ENCODE measurements at places on chromosomes 16 and 17.

DNA sequence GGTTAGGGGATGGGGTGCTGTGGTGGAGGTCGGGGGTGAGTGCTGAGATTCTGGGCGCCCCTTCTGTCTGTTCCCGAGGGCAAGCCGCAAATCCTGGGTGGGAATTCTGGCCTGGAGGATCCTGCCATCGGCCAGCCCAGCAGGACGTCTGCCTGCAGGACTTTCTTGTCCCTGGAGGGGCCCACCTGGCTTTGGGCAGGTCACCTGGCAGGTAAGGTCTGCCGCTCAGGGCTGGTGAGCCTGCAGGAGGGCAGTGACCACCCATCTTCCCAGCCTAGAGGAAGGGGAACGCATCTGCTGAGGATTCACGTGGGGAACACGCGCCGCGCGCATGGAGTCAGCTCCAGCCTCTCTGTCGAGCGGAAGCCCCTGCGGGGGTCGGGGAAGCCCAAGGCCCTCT lies 5.4 kb downstream of the RNF222 start:
- DNase-seq: no peak

- DNase-seq: no peak
These were observed 18.7 kb upstream of the SLC38A8 start for GRCh38 chr16:84061236-84061819.

DNA sequence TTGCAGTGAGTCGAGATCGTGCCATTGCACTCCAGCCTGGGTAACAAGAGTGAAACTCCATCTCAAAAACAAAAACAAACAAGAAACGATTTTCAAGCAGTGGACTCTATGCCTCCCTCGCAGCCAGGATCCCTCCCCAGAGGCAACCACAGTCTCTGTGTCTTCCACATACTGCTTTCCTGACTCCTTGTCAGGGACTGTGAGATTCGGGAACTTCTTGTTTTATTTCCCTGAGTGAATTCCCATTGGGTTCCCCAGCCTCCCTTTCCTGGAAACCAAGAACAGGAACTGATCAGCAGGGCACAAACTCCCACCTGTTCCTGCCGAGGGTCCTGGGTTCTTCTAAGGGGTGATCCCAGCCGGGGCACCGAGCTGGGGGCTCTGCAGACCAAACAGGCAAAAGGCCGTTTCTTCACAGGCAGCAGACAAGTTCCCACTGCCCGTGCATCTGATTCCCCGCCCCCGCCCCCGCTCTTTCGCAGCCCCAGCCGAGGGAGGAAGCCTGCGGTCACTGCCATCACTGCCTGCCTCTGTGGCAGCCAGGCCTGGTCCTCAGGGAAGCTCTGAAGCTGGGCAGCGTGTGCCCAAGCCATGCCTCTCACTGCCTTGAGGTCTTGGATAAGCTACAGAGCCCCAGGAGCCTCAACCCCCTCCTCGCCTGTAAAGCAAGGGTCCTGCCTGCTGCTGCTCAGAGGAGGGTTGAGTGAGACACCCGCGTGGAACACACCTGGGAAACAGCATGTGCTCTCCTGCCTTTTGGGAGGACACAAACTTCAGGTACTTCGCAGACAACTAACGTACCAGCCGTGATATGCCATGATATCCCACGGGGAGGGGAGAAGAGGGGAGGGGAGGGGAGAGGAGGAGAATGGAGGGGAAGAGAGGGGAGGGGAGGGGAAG lies 5.5 kb upstream of the PIEZO1 start:
- no peak for DNase-seq

DNA sequence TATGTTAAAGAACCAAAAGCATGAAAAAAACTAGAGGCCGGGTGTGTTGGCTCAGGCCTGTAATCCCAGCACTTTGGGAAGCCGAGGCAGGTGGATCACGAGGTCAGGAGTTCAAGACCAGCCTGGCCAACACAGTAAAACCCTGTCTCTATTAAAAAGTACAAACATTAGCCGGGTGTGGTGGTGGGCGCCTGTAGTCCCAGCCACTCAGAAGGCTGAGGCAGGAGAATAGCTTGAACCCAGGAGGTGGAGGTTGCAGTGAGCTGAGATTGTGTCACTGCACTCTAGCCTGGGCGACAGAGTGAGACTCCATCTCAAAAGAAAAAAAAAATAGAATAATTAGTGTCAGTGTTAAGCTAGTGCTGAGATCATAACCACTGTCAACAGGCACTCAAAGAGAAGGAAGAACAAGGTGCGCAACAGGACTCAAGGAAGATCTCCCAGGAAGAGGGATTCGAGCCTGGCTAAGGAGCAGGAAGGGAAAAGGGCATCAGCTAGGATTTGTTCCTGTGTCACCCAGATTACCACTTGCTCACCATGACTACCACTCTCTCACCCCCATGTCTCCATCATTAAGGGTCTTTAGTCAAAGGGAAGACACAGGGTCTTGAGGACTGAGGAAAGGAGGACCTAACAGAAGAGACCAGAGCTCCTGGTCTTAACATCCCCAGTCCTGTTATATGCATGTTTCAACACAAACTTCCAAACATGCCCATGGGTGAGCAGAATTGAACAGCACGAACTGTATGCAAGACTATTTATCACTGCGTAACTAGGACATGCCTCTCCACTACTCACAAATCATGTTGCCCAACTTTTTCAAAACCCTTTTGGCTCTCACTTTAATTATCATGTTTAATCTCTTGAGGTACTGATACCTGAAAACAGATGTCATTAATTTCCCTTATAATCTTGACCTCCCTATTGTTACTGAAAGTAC lies 88.3 kb upstream of the PLEKHM1 start:
- DNase-seq: no peak

GRCh38 chr16:12392585-12393091 lies 411.0 kb downstream of the CPPED1 start:
- DNase-seq: peak; percentile 3

GRCh38 chr16:2214719-2214968 lies at the start of gene PGP:
PGP (minus strand) TSS chr16:2214840; CDS start chr16:2214777, 63 bp downstream.
- DNase-seq: no peak

DNA sequence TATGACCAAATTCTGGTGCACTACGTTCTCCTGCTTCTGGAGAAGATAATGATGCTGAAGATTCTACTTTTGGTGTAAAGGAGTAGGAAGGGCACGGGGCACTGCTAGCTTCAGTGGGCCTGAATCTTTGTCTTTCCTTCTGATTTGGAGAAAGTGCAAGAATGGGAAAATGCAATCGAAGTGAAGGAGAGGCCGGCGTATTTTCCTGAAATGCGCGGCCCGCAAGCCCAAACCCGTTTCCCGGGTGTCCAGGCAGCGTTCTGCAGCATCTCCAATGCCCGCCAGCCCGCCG lies 372 bp upstream of the NDE1 start:
- no peak for DNase-seq

DNA sequence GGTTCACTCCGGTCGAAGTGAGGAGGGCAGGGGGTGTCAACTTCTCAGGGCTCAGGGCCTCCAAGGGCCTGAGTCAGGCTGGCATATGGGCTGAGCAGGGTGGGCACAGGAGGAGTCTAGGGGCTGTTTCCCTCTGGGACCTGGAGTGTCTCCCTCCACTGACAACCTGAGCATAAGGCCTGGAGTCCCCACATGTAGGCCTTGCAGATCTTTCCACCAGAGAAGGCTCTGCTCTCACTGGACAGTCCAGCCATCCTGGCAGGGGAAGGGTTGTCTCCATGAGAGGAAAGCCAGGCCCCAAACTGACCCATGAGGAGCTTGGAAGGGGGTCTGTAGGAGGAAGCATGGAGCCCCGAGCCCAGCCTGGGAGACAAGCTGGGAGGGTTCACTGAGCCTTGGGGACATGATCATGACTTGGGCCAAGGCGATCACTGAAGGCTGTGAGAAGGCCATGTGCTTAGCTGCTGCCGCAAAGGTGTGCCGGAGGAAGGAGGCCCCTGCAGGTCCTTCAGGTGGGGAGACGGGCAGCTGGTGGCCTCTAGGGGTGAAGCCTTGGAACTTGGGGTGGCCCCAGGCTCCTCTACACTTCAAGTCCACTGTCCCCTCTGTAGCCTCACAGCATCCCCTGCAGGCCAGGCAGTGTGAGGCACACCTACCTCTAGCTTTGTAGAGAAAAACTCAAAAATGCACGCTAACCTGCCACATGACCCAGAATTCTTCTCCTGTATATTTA lies 9.9 kb downstream of the CMTM2 start:
- DNase-seq: no peak

DNA sequence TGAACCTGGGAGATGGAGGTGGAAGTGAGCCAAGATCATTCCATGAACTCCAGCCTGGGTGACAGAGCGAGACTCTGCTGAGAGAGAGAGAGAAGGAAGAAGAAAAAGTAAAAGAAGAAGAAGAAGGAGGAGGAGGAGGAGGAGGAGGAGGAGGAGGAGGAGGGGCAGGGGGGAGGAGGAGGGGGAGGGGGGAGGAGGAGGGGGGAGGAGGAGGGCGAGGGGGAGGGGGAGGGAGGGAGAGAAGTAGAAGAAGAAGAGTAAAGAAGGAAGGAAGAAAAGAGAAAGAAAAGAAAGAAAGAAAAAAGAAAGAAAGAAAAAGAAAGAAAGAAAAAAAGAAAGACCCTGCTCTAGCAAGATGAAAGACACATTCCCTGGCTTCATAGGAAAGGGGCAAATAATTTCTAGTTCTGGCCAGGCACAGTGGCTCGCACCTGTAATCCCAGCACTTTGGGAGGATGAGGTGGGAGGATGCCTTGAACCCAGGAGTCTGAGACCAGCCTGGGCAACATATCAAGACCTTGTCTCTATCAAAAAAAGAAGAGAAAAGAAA lies 23.6 kb downstream of the SOCS1 start:
- no peak for DNase-seq

DNA sequence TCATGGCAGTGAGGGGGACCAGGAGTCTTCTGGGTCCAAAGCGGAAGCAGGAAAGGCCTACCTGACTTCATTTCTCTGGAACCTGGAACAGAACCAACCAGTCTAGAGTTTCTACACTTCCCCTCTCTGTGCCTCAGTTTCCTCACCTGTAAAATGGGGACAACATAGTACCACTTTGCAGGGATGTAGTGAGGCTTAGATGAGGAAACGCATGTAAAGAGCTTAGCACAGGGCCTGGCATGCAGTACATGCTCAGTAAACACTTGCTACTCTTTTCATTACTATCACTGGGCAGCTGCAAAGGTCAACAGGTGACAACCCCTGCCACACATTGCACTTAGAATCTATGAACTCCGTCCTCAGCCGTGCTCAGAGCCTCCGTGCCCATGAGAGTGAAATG lies 24.2 kb downstream of the MYO15A start:
- no peak for DNase-seq
